ENCODE measurements at places on chromosomes 5 and 9. TPM values are rescaled to one million over a fixed set of nuclear protein-coding genes. Genes with fewer than 3 reads are reported as not detected.

DNA sequence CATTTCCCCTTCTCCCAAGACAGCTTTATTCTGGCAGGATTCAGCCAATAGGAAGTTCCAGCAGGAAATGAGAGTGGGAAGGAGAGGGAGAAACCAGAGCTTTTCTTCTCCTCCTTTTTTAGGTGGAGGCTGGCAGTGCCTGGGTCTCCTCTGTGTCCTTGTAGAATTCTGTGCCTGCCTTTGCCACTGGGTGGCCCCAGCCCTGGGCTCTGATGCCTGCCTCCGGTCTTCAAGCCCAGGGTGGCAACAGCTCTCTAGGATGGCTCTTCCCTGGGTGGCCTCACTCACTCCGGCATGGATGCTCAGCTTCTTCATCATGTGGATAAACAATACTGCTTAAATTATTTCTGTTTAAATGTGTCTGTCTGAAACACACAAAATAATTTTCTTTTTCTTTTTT, 694.8 kb downstream of the SEMA5A start:
- no peak for DNase-seq

The ENHO gene
- total RNA-seq: 12.2 TPM

DNA sequence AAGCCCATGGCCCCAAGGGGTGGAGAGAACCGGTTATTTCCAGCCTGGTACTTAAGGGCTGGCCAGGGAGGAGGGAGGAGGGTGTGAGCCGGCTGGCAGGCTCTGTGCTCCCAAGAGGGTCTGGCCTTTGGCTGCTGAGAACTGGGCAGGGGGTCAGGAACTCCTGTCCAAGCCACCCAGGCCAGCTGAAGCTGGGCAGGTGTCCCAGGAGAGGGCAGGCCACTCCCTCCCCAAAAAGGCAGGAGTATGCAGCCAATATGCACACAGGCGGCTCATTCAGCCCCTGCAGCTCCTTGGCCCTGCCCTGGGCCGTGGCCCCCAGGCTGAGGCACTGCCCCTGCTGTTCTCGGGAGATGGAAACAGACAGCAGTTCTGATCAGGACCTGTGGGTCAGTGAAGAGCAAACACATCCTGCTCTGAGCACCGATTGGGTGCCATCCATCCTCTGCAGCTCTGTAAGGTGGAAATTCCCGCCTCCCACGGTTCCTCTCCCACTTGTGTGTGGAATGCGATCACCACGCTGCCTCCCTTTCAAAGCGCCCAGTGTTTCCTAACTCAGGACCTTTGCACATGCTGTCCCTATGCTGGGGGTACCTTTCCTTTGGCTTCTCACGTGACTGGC, 17.1 kb upstream of the KIF12 start:
- DNase-seq: no peak

- DNase-seq: no peak
Observed at GRCh38 chr9:9719373-9720112, 893.3 kb downstream of the PTPRD start.

DNA sequence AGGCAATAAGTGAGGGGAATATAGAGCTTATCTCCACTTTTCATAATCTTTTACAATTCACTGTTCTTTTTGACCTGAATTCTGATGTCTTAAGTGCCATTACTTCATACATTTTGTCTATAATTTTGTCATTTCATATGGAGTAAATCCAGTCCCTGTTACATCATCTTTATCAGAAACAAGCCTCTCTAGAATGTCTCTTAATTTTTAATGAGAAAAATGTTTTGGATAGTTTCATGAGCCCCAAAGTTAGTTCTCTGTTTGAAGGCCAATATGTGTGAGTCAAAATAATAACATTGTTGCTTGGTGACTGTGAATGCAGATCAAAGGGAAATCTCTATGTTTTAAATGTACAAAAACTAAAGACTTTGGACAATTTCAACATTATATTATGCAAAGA, 329.6 kb upstream of the ARRDC3 start:
- no peak for DNase-seq

The OR1Q1 gene
- not detected for total RNA-seq

GRCh38 chr9:101409079-101409477, 10.4 kb downstream of the ZNF189 start:
- no peak for DNase-seq

The CENPH gene
- total RNA-seq: 75.7 TPM

- DNase-seq: peak; percentile 34
Observed at GRCh38 chr5:55994495-55994997, at the start of gene IL6ST. Gene IL6ST, minus strand, starts transcription at chr5:55994963. Its CDS starts 18,685 bp downstream, at chr5:55976278.

GRCh38 chr5:6190838-6191237, 187.5 kb downstream of the MED10 start:
- DNase-seq: no peak

DNA sequence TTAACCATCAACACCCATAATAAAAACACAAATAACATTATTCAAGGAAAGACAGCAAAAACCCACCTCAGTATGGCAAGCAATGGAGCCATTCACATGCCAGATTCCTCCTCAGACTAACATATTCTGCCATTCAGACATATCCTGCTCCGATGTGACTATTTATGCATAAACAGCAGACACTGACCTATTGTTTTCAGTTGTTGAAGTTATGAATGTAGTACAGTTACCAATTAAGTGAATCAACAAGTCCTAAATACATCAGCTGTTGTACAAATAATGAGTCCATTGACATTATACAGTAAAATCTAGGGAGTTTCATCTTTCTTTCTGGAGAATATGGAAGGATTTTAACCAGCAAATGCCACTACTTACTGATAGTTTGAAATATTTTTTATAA, 131.7 kb downstream of the DENND1A start:
- no peak for DNase-seq

GRCh38 chr9:93903886-93904648, 51.1 kb downstream of the BARX1 start:
- DNase-seq: no peak

The CXXC5 gene
- 78.3 TPM for total RNA-seq

GRCh38 chr9:4339357-4339756, 39.5 kb upstream of the GLIS3 start:
- peak; percentile 38 for DNase-seq

The ERAP2 gene
- total RNA-seq: not detected

The IGFBPL1 gene
- total RNA-seq: 36.6 TPM

DNA sequence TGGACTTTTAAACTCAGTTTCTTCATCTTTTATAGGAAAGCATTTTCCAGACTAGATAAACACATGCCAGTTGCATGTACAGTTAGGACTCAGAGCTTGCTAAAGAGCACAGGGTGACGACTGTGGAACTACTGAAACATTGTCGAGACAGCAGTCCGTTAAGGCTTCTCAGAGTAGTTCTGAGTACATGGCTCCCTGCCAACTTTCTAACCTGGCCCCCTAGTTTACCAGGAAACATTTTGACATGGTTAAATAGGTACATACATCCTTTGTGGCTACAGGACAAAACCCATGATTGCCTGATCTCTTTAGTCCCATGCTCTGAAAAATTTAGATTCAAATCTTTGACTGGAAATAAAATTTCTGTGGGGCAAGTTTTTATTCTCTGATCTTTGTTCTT, 129.7 kb downstream of the SLF1 start:
- DNase-seq: no peak

DNA sequence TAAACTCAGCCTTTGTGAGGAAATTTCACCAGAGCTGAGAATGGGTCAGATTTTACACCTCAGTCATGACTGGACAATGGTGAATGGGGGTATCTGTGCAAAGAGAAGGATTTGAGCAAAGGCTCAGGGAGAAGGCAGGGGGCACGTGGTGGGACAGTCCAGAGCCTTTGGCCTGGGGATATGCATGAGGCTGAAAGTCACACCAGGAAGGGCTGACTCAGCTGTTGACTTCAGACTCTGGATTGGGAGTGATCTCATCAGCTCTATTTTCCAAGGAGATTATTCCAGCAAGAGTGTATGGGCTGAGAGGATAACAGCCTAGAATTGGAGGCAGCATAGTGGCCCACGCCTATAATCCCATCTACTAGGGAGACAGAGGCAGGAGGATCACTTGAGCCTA, 53.6 kb downstream of the SAXO1 start:
- DNase-seq: no peak

DNA sequence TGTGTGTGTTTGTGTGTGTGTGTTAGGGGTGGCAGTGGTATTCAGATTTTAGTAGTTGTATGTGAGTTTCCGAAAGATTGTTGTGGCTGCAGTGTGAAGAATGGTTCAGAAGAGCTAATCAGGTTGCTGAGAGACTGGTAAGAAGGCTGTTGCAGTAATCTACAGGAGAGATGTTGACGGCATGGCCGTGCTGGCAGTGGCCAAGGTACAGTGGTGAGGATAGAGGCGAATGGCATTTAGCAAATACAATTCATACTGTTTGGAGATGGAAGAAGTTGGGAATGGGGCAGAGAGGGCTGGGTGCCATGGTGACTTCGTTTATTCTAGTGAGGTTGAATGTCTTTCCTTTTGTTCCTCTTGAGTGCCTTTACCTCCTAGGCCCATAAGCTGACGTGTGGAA, 77.5 kb upstream of the SPATA31D4 start:
- DNase-seq: no peak

- DNase-seq: no peak
Observed at GRCh38 chr5:151935135-151935695, 10.6 kb upstream of the GLRA1 start.

The FOXB2 gene
- total RNA-seq: 0.22 TPM

The BSPRY gene
- 5.5 TPM for total RNA-seq

The ADAMTS19 gene
- 26.2 TPM for total RNA-seq

DNA sequence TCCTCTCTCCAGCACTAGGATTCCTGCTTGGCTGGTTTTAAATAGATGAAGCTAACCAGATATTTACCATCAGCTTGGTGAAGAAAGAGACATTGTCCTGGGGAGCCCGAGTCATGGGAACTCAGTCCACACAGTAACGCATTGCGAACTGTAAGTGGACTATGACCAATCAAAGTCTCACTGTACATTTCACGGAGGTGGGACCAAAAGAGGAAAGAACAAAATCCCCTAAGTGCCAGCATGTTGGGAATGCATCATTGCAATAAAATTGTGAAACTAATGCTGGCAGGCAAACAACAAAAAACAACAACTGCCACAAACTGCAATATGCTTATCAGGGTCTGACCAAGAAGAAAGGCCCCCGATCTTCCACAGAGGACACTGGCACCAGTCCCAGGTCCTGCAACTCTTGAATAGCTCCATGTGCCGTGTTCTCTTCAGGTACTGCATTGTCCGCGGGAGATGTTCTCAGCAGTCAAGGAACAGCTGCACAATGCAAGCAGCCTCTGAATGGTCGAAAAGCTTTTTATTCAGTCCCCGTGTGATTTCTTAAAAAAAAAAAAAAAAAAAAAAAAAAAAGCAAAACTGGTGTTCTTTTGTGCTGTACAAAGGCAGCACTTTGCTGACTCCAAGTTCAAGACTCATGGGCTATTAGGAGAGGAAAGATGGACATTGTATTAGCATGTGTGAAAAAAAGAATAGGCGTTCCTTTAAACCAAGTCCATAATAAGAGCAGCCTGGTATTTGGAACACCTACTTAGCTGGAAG, 38.1 kb downstream of the SEMA6A start:
- no peak for DNase-seq

DNA sequence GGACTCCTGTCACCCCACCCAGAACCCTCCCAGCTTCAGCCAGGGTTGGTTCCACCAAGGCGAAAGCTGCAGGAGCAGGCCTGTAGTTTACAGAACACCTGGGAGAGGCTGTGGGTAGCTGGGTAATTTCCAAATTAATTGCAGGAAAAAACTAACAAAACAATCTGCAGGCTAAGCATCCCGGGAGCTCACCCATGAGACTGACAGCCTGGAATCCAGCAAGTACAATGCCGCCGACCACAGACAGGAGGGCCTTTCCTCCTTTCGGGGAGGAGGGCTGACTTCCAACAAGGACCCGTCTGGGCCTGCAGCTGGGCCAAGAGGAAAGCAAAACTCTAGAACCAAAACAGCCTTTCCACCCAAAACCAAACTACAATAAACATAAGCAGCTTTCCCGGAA, 10.3 kb downstream of the FOXE1 start:
- no peak for DNase-seq

The PGM5 gene
- total RNA-seq: not detected

The C9orf50 gene
- not detected for total RNA-seq

Measured in H1 (cell line).